ENCODE measurements at places on chromosomes 13 and 19.
A peak's percentile ranks its signal among the peaks of the same experiment; 100 is the strongest.

GRCh38 chr13:110874508-110874960 lies 40.3 kb downstream of the ANKRD10 start:
- DNase-seq = peak; percentile 27

- peak; percentile 19 for DNase-seq
Observed at GRCh38 chr19:3440082-3440481, 40.2 kb downstream of the SMIM24 start.

DNA sequence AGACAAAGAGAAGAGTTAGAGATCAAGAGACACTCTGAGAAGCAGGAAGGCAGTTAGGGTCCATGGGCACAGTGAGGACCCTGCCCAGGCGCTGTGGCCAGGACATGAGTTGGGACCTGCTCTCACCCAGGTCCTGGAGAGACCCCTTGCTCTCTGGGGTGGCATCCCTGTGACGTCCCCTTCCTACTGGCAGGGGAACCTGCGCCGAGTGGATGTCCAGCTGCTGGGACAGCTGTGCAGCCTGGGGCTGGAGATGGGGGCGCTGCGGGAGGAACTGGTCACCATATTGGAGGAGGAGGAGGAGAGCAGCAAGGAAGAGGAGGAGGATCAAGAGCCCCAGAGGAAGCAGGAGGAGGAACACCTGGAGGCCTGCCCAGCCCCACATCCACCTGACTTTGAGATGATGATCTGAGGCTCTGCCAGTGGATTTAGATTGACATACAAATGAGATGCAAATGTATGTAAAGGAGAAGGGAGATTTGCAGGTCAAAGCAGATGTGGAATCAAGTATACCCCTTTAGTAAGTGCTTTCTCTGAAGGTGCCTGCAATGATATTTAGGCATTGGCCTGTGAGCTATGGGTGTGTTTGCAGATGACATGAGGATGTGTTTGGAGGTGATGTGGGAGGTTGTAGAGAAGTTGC lies 978 bp downstream of the ERICH4 start:
- DNase-seq = no peak

DNA sequence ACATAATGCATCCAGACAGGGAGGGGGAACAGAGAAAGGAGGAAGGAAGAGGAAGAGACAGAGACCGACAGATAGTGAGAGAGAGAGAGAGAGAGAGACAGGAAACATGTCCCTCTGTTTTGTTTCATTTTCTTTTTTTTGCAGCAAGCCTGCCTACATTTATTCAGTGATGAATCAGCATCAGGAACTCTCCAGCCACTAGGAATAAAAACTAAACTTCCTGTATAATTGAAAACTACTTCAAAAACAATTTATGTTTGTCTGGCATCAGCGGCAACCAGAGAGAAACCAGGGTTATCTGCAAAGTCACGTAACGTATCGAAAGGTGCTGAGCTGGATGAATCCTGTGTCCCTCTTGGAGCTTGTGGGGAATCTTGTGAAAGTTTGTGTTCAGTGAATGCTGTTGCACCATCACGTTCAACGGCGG lies 148.6 kb upstream of the SOX21 start:
- peak; percentile 31 for DNase-seq

GRCh38 chr19:5254543-5254942 lies 86.1 kb downstream of the PTPRS start:
- no peak for DNase-seq

- DNase-seq = no peak
Observed at GRCh38 chr13:89029062-89029461, 1357.9 kb downstream of the SLITRK5 start.

DNA sequence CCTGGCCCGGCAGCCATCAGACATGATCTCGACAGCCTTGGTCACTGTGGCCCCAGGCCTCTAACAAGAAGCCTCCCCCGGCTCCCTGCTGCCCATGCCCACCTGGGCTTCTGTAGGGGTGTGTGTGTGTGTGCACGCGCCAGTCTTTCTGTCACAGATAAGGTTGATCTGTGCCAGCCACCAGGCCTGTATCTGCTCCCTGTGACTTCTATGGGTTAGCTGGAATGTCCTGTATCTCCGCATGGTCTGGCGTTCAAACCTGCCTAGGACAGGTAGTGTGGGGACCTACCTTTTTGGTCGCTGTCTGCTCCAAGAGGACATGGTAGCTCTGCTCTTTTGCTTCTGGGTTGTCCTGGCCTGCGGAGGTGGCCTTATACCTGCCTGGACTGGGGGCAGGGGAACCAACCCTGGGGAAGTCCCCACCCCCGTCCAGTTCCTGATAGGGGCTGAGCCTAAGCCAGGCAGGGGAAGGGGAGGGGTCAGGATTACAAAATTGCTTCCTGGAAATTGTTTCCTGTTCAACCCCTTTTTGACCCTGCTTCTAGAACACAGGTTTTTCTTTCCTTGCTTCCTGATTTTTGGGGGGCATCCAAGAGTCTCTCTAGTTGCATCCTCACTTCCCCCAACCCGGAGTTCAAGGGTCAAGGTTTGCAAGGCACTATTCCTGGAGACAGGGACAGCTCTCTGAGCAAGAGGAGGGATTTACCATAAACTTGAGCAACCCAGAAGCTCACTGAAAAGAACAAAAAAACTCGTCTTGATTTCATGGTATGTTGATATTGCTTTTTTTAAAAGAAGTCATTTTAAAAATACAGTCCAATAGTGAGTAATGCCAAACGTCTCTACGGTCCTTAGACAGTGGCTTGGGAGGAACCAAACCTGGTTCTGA lies at the start of gene LRG1:
Gene LRG1, minus strand, starts transcription at position 344 of the 889 bp plus-strand sequence. Its CDS starts 23 bp downstream, at position 321.
- DNase-seq = peak; percentile 58

GRCh38 chr13:45257638-45258333 lies 56.9 kb upstream of the KCTD4 start:
- no peak for DNase-seq

DNA sequence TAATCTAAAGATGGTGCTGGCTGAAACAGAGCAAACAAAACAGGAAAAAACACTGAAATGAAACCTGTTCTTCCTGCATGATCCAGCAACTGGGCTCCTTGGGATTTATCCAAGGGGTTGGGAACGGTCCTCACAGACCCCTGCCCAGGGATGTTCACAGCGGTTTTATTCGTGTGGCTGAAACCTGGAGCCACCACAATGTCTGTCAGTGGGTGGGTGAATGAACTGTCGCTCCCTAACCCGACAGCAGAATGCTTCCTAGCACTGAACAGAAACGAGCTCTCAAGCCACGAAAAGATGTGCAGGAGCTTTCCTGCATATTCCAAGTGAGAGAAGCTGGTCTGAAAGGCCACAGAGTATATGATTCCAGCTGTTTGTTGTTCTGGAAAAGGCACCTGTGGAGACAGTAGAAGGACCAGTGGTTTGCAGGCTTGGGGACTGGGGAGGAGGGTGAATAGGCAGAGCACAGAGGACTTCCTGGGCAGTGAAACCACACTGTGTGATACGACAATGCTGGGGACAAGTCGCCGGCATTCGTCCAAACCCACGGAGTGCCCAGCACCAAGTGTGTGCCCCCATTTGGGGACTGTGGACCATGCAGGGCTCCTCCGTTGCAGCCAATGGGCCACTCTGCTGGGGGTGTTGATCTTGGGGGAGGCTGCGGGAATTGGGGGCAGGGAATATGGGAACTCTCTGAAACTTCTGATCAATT lies 73.9 kb downstream of the TEX29 start:
- no peak for DNase-seq

DNA sequence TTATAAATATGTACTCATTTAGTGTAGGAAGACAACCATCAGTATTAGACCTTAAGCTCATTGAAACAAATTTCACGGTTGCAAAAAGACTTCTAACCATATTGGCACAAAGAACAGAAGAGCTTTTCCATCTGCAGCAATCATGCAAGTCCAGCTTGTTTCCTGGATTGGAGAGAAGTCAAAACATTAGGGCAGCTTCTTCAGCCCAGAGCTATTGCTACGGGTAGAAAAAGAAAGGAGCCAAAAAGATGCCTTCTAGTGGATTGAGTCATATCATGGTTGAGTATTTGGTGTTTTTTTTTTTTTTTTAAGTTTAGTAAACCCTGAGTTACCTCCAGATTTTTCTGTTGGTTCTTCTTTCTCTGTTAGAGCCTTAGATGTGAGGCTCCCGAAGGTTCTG lies 99.8 kb downstream of the WDFY2 start:
- DNase-seq = no peak

DNA sequence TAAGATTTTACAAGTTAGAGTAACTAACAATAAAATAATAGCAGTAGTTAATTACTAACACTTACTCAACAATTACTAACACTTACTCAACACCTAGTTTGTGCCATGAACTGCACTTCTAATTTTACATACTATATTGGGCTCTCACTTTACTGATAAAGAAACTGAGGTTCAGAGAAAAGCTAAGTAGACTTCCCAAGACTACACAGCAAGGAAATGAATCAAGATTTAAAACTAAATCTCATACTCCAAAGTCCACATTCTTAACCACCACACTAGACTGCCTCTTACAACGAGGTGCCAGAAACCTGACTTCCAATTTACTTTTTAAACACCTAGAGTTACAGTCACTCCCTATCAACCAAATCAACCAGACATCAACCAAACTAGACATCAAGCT lies 25.1 kb downstream of the RBM26 start:
- peak; percentile 55 for DNase-seq

GRCh38 chr19:16943942-16944625 lies 55.3 kb downstream of the F2RL3 start:
- DNase-seq = no peak

GRCh38 chr13:32752311-32752710 lies 166.1 kb downstream of the PDS5B start:
- DNase-seq = no peak
